Stimulated activated CD8-positive, alpha-beta memory T cell treated with anti-CD3 and anti-CD28 coated beads, Interleukin-15, amount 100 ng/mL, for 4 hours (primary cell): ENCODE measurements at places on chromosomes 7 and 10.

GRCh38 chr7:142439739-142440138 lies 181.9 kb upstream of the PRSS58 start:
- no peak for DNase-seq

GRCh38 chr7:32580646-32581045 lies 85.4 kb downstream of the AVL9 start:
- no peak for DNase-seq

DNA sequence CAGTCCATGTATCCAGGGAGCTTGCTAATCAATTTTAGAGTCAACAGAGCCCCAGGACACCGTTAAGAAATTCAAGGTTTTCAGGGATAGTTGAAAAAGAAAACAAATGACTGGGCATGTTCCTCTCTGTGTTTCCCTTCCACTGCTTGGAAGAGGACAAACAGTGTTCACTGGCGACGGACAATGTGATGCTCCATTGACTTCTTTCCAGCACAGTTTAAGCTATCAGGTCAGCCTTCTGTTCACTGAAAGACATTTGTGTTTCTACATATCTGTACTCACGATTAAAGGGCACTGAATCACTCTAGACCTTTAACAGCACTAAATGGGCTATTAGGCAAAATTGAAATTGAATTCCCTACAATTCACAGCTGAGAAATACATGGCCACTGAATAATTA lies 123.6 kb downstream of the RNLS start:
- DNase-seq: no peak

- no peak for DNase-seq
Observed at GRCh38 chr10:112843623-112844022, 106.4 kb upstream of the TCF7L2 start.

DNA sequence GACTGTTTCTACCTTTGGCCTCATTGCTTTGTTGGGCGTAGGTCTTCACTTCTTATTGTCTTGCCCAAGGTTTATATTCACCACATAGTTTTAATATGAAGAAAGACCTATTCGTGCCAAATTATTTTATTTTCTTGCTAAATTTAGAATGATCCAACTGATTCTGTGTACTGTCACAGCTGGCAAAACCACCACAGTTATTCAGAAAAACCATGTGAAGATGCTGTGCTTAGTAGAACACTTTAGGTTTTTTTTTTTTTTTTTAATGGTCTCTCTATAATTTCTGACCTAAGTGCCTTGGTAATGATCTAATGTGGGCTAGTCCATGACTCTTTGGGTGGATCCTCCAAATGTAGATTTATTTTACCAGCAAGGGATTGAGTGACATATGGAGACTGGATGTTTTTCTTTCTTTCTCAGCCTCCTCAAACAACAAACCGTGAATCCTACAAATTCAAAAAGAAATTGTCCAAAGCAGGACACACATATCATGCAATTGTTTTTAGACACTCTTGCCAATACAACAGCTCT lies 243.8 kb downstream of the DYNC1I1 start:
- DNase-seq: no peak

DNA sequence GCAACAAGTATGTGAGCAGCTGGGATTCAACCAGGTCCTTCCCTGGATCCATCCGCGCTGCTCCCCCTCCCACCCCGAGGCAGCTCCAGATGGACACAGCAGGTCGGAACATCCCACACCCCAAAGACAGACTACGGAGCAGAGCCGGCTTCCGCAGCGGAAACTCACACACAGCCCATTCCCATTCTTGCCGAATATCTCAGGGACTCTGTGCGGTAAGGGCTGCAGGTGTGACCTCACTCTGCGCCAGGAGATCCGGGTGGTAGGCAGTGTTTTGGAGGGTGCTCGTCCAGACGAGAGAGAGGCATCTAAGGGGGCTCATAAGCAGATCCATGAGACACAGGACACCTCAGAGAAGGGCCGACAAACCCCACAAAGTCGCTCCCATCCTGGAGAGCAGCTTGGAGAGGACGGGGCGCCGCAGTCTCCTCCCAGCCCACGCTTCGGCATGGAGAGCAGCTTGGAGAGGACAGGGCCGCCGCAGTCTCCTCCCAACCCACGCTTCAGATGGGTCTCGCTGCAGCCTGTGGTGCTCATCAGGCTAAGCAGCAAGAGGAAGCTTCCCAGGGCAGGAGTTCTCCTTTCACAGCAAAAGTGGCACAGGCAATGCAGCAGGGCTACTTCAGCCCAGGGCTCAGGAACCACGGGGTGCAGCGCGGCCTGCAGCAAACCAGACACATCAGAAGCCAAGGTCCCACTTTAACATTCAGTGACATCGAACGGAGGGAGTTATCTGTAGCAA lies 179.9 kb downstream of the DIP2C start:
- DNase-seq: no peak

- no peak for DNase-seq
Observed at GRCh38 chr10:14665865-14666857, 108.5 kb downstream of the FAM107B start.
